NCI-H187 (cell line): ENCODE measurements at places on chromosomes 7 and 10.

- no peak for DNase-seq
Measured at GRCh38 chr7:133484086-133484485, 231.2 kb downstream of the EXOC4 start.

DNA sequence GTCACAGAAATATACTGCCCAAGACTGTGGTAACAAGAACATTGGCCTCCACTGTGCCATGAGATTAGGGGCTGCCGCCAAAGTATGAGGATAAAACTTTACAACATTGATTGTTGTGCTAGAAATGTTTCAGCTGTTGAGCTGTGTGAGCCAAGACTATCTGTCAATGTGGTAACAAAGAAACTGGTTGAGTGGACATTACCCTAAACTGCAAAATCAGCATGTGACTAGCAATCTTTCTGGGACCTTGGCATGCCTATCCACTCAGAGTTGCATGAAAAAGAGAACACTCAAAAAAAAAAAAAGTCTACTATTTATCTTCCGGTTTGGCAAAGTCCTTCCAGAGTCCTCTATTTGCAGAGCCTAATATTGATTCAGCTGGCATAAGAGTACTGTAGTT, 605.6 kb upstream of the CNTNAP2 start:
- DNase-seq: no peak

DNA sequence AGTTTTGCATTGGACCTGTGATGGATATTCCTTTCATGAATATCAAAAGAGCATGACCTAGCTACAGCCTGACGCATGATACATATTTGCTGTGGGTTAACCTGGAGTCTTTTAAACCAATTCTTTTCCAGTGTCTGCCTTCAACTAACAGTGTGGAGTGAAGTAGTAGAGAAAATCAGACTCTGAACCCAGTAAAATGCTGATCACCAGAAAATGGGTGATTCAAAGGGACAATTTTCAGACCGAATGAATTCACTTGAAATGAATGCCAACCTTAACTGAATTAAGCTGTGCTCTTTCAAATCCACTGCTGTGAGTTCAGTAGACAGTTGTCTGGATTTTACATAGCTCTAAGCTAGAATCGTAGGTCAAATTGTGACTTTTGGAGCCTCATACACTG, 123.0 kb downstream of the CDK14 start:
- no peak for DNase-seq

GRCh38 chr10:94405406-94405805, 3.1 kb downstream of the TBC1D12 start:
- DNase-seq: no peak

GRCh38 chr10:94334857-94335256, 27.9 kb downstream of the NOC3L start:
- no peak for DNase-seq

DNA sequence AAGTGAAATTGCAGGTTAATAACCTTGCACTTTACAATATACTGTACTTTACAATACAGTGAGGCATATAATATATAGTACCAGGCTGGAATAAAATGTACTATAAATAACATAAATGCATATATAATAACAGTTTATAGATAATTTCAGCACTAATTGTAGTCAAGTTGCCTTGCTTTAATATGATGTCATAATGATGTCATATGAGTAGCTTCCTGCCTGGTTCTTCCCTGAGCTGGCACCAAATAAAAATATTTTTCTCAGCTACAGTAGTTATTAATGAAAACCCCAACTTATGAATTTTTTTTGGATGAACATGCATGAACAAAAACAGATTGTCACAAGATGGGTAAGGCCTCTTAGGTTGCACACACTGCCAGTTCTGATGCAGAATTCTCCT, 816.7 kb downstream of the XPNPEP1 start:
- DNase-seq: no peak

DNA sequence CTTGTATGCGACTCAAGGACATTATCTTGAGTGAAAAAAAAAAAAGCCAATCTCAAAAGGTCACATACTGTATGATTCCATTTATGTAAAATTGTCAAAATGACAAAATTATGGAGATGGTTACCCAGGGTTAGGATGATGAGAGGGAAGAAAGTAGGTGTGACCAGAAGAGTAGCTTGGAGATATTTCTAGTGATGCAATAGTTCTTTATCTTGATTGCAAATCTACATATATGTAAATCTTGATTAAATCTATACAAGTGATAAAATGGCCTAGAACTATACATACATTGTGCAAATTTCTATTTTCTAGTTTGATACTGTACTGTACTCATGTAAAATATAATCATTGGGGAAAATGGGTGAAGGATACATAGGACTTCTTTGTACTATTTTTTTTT, 4.6 kb downstream of the CEP41 start:
- no peak for DNase-seq

- no peak for DNase-seq
Measured at GRCh38 chr7:136588216-136588615, 280.2 kb upstream of the CHRM2 start.

- DNase-seq: no peak
Measured at GRCh38 chr7:142969183-142969582, 7.0 kb upstream of the KEL start.

- DNase-seq: no peak
Measured at GRCh38 chr10:129382401-129382800, 84.6 kb upstream of the MGMT start.

GRCh38 chr10:28171468-28172222, 131.2 kb downstream of the MPP7 start:
- no peak for DNase-seq

DNA sequence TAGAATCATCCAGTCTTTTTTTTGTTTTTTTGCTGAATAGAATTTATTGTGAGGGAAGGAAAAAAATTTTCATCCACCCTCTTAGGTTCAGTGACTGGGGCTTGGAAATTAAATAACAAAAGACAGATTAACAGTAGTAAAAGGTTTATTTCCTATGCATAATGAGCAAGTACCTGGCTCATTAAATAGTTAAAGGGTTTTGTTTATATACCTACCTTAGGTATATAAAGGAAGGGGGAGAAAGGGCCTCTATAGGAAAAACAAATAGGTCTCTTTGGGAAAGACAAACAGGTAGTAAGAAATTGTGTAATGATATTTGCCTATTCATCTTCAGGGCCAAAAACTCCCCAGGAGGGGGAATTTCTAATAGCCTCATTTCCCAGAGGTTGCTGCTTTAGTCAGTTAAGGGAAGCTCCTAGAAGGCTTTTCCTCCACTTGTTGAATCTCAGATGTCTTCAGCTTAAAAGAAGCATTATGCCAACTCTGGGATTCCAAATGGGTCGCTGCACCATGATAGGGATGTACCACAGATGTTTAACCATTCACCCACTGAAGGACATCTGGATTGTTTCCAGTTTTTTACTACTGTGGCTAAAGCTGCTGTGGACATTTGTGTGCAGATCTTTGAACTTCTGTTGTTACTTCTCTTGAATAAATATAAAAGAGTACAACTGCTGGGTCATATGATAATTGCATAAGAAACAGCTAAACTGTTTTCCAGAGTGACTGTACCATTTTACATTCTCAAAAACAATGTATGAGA, 11.3 kb downstream of the ACADSB start:
- no peak for DNase-seq

- peak; percentile 54 for DNase-seq
Measured at GRCh38 chr10:69629897-69630650, at the start of gene FAM241B. TSS of gene FAM241B (plus strand) at chr10:69630247. CDS start at chr10:69631744, 1,497 bp downstream.

GRCh38 chr7:3497796-3498195, 196.7 kb downstream of the SDK1 start:
- no peak for DNase-seq

DNA sequence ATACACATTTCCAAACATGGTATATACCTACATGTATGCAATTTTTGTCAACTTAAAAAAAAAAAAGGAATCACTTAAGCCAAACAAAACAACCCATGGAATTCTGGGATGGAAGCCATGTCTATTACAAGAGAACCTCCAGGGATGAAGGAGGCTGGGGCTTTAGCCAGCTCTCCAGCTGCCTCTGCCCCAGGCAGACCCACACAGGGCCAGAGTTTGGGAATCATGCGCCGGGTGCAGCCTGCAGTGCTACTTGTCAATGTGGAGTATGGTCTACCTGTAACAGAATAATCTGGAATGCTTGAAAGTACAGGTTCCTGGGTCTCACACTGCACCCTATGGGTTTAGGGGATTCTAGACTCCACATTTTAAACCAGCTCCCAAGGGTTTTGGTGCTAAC, 10.8 kb downstream of the ATP6V0E2 start:
- no peak for DNase-seq

- no peak for DNase-seq
Measured at GRCh38 chr10:56095506-56096225, 265.4 kb downstream of the ZWINT start.

GRCh38 chr10:95860166-95860940, 47.4 kb upstream of the CC2D2B start:
- no peak for DNase-seq

GRCh38 chr10:16732376-16732775, 84.8 kb downstream of the RSU1 start:
- DNase-seq: no peak

DNA sequence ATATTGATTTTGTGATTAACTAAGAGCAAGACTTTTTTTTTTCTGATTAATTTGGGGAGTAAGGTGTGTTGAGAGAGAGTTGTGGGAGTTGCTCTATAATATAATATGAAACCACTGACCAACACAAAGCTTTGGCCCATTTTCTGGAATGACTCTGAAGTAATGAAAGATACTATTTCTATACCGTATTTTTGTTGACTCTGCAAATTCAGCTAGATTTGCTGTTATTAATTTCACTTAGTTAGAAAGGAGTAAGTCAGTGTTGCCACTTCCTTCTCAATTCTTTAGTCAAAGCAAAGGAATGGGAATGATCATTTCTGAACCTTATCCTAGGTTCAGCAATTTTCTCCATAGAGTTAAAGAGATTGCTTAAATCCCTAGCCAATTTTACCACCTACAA, 313.0 kb upstream of the FZD1 start:
- DNase-seq: no peak

DNA sequence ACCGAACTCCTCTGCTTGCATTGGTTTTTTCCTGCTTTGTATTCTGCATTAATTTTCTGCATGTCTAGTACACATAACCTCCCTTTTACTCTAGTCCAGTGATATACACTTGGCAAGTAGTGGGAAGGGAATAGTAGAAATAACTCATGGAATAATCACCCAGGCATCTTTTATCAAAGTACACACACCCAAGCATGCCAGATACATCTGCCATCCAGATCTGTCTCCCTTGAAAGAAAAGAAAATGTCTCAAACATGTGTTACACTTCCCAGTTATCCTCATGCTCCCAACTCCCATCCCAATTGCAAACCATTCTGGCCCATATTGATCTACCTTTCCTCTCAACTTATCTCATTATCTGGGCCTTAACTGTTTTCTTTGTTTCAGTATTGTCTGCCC, 79.0 kb downstream of the PHYHIPL start:
- DNase-seq: no peak

DNA sequence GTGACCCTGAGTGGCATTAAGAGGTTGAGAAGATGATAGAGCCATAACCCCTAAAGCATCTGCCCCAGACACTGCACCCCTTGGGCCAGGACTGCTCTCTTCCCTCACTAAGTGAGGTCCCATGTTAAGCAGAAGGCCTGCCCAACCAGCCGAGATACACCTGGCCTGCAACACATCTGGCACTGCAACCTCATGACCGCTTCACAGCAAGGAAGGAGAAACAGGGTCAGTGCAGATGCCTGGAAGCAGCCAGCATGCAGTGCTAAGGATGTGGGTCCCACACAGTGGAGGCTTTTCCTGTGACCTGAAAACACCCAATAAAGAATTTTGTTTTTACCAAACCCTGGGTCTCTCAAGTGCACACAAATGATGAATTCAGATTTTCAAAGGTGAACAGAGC, 7.4 kb downstream of the NOD1 start:
- no peak for DNase-seq

- DNase-seq: no peak
Measured at GRCh38 chr7:157597562-157597961, 260.8 kb downstream of the DNAJB6 start.

- no peak for DNase-seq
Measured at GRCh38 chr10:50653142-50653541, 29.4 kb upstream of the SGMS1 start.

- DNase-seq: no peak
Measured at GRCh38 chr7:497946-498655, 21.5 kb downstream of the PDGFA start.
